Activated CD8-positive, alpha-beta memory T cell treated with anti-CD3 and anti-CD28 coated beads, Interleukin-2, amount 50 U/mL, for 4 hours (primary cell): ENCODE measurements at places on chromosomes 3 and 15.

DNA sequence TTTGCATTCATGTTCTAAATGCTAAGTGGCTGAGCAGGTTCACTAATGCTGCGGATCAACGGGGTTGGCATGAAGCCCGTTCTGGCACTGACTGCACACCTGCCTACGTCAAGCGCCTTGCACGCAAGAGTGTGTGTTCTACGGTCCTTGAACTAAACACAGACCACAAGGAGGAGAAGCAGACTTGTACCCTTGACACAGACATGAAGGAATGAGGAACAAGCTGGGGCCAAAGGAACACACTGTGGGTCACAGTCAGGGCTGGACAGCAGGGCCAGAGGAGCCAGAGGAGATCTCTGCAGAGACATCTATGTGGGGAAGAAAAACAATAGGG, 48.0 kb upstream of the LDHAL6B start:
- no peak for DNase-seq

GRCh38 chr15:56770173-56770572, 36.9 kb upstream of the ZNF280D start:
- no peak for DNase-seq

DNA sequence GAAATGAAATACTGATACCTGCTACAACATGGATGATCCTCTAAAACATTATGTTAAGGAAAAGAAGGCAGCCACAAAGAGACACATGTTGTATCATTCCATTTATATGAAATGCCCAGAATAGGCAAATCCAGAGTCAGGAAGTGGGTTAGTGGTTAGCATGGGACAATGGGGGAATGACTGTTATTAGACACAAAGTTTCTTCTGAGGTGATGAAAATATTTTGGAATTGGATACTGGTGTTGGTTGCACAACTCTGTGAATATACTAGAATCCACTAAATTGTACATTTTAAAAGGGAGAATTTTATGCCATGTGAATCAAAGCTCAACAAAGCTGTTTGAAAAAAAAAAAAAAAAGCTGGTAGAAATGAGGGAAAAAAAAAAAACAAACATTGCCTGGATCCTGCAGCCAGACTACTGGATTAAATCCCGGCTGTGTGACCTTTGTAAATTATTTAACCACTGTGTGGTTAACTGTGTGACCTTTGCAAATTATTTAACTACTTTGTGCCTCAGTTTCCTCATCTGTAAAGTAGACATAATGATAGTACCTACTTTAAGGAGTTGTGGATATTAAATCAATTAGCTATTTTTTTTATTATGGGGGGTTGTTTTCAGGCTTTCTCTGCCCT, 75.6 kb upstream of the PRICKLE2 start:
- no peak for DNase-seq

DNA sequence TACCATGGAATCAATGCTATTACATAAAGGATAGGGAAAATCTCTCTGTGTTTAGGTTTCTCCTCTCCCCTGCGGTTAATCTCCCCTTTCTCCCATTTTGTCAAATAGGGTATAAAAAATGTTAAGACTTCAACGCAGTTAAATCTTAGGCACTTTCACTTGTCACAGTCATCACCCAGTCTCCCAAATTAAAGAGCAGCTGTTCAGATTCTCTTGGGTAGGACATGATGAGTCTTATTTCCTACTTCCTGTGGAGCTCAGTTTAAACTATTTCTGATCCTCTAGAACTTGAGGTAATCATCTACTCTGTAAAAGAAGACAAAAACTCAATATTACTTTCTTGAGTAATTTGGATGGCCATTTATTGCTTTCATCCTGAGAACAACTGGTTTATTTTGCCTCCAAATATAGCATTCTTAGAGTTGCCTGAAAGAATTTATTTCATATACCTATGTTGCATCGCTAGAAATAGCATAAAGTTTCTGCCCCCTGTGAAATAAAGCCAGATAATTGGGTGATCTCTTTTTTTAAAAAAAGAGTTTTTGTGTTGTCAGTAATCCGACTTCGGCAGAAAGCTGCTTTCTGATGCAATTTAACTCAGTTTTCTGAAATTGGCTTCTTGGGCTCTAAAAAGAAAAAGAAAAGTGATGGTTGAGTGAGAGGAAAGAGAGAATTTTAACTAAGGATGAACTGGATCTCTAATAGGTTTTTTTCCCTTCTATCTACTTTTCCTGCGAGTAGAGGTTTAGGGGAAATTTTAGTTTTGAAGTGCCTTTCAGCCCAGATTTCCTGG, 20.7 kb downstream of the RAP2B start:
- no peak for DNase-seq

GRCh38 chr3:94525043-94525442, 462.2 kb downstream of the NSUN3 start:
- DNase-seq, result no peak

DNA sequence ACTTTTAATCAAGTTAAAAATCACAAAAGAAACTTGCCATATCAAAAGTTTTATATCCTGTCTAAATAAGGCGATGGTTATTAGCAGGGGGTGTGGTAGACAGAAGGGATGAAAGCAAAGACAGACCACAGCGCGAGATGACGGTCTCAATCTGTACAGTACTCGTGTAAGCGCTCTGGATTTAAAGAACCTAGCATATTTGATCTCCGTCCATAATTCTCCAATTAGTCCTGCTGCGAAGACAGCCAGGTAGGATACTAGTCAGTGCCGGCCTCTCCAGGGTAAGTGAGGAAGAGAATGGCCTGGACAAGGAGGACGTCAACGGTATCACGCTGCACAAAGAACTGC, 701 bp downstream of the SGO1 start:
- no peak for DNase-seq

- DNase-seq, result no peak
These were observed 253.1 kb downstream of the NFKBIZ start for GRCh38 chr3:102102394-102102793.

GRCh38 chr3:2512881-2513280, 414.2 kb downstream of the CNTN4 start:
- DNase-seq, result no peak
